ENCODE measurements at places on chromosomes 11 and 22.

- no peak for DNase-seq
These were observed 4.0 kb upstream of the MCAM start for GRCh38 chr11:119320776-119321524.

DNA sequence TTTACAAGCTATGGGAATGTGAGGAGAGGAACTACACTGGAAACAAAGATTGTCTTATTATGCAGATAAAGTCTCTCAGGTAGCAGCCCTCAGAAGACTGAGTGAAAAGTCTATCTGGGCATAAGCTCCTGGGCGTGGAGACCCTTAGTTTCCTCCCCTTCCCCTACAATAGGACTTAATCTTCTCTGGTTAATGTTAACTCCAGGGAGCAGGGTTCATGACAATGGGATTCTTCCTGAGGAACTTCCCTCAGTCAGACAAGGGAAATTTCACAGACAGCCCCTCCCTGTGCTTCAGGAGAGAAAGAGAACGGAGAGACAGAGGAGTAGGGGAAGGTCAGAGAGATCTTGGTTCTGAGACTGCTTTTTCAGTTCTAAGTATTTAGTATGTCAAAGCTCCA lies 1428.6 kb downstream of the LRRC4C start:
- no peak for DNase-seq

DNA sequence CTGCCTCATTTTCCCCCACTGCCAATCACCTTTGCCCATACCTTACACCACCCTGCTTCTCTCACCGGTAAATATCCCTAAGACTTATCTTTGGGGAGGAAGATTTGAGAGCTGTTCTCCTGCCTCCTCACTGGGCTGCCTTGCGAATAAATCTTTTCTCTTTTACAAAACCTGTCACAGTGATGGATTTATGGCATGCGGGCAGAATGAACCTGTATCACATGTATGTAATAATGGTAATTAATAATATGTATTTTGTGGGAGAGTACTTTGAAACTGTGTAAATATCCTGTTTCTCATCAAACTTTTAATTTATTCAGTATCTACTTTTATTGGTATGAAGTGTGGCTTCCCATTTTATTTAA lies 3.6 kb upstream of the USP18 start:
- no peak for DNase-seq

GRCh38 chr11:118216621-118217481 lies 8.0 kb downstream of the JAML start:
- DNase-seq, result no peak

- no peak for DNase-seq
These were observed 2120.0 kb upstream of the RAG2 start for GRCh38 chr11:38718049-38718448.

DNA sequence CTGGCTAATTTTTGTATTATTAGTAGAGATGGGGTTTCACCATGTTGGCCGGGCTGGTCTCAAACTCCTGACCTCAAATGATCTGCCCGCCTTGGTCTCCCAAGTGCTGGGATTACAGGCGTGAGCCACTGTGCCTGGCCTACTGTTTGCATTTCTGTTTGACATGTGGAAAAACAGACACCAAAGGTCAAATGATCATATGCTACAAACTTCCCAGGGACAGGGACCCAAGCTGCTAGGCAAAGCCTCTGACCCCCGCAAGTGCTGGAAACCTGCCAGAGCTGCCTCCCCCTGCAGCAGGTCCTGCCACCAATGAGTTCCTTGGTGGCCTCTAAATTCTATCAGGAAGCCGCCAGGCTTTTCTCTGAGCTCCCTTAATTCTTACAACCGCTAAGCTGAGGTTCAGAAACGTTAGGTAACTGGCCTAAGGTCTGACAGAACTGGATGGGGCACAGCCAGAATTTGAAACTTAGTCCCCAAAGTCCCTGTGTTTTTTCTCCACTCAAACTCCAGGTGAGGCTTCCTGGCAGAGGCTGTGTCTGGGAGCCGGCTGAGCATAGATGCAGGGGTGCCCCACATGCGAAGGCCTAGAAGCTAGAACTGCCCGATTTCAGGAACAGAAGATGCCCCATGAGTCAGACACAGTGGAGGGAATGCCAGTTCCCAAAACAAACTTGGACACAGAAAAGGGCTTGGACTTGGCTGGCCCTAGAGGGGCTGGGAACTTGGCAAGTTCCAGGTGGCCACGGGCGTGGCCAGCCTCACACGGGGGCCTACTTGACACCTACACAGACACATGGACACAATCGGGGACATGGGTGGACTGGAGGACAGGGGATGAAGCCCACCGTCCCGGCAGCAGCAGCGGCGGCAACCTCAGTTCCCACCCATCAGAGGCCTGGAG lies 7.4 kb downstream of the CSNK1E start:
- no peak for DNase-seq

GRCh38 chr22:29510542-29510941 lies 30.5 kb downstream of the NEFH start:
- DNase-seq, result no peak

GRCh38 chr22:24039046-24039445 lies 27.9 kb downstream of the CABIN1 start:
- no peak for DNase-seq

DNA sequence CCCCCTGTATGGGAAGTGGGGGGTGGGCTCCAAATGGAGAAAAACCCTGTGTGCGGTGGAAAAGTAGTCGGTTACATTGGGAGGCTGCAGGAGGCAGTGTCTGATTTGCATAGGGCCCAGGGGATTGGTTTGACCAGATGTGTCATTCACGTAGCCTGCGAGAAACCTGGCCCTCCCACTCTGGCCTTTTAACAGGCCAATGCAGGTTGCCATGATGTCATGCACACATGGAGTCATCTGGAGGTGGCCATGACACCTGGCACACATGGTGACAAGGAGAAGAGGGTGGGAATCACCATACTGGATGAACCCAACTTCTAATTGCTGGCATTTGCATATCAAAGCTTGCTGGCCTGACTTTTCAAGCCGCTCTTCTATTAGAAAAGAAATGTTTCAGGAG lies 50.6 kb downstream of the FAM181B start:
- no peak for DNase-seq

GRCh38 chr11:77198440-77198849 lies 70.4 kb downstream of the MYO7A start:
- DNase-seq, result no peak

DNA sequence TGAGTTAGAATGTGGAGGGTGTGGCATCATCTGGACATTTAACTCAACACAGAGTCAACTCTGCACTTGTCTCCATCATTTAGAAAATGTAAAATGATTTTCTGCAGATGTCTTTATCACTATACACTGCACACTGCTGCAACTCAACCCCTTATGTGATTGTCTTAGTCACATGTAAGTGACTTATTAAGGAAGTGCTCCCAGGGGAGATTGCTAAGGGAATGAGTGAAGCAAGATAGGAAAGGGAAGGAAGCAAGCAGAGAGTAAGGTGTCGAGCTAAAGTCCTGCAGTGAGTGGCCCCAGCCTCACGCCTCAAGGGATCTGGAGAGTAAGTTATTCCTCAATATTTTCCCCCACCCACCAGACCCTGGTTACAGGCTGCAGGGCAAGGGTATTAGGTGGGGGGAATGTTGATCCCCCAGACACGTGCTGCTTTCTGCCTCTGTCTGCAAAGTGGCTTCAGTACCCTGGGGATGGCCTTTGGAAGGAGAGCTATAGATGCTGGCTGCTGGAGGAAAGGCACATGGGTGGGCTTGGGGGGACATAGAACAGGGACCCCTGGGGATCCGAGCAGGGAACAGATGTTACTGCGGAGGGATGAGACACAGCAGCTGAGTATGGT lies 7.2 kb upstream of the CBX6 start:
- no peak for DNase-seq

GRCh38 chr22:46661221-46661851 lies 41.1 kb downstream of the GRAMD4 start:
- DNase-seq, result no peak

GRCh38 chr11:127194521-127194920 lies 194.0 kb upstream of the KIRREL3 start:
- no peak for DNase-seq

DNA sequence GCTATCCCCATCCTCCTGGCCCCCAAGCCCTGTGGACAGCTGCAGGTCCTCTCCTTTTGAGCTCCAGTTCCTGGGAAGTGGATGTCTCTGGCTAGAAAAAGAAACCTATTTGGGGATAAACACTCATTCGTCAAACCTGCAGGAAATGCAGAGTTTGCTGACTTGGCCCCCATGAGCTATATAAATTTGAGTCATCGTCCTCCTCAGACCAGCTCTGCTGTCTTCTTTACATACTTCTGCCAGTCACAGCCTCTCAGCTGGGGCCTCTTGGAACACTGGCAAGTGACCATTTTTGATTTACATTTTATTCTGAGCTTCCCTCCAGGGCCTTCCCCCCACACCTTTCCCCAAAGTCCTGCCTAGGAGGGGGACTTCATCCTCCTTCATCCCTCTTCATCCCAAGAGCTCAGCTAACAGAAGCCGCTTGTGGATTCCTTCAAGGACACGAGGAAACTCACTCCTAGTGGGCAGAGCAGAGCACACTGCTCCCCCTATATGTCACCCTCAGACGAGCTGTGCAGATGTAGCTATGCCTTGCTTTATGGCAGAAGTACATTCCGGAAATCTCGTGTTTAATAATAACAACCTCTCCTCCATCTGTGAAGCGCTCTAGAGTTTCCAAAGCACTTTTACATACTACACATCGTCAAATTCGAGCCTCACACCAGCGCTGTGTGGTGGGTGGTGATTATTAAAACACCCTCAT lies 131.8 kb downstream of the FEZ1 start:
- DNase-seq, result no peak

- no peak for DNase-seq
These were observed 9.9 kb downstream of the SYNGR1 start for GRCh38 chr22:39359659-39360195.

- DNase-seq, result no peak
These were observed 13.3 kb downstream of the ARHGAP1 start for GRCh38 chr11:46686886-46687795.

DNA sequence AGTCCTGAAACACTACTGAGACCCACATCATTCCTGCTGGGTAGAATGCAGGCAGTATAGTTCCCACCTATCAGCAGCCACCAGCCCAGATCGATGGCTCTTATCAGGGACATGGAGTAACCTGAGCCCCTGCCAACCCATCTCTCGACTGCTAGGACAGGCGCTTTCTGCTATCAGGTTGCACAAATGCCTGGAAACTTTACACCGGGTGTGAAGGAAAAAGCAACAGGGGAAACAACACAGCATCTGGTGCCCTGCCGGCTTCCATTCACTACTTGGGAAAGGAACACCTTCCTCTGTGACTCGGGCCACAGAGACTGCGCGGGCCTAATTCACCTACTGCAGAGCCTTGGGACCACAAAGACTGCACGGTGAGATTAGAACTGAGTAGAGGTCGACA lies 18.5 kb downstream of the RBFOX2 start:
- no peak for DNase-seq

DNA sequence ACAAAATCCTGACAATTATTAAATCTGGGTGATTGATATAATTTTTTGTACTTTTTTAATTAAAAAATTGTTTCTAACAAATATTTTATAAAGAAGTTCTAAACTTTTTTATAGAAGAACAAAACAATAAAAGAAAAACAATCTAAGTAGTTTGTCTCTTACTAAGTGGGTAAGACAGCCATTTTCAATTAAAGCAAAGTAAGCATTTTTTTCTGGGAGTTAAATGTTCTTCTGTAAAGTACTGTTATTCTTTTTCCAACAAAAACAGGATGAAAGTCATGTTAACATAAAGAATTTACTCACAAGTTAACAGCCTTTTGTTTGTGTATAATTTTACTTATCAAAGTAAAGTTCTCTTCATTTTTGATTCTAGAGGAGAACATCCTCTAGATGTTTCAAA lies 1029.9 kb downstream of the JRKL start:
- DNase-seq, result no peak

GRCh38 chr11:15697437-15698236 lies 582.9 kb downstream of the INSC start:
- no peak for DNase-seq

GRCh38 chr11:104588446-104588845 lies 309.8 kb downstream of the CASP12 start:
- DNase-seq, result no peak

- no peak for DNase-seq
These were observed 5.3 kb upstream of the PRDM11 start for GRCh38 chr11:45141171-45141570.

DNA sequence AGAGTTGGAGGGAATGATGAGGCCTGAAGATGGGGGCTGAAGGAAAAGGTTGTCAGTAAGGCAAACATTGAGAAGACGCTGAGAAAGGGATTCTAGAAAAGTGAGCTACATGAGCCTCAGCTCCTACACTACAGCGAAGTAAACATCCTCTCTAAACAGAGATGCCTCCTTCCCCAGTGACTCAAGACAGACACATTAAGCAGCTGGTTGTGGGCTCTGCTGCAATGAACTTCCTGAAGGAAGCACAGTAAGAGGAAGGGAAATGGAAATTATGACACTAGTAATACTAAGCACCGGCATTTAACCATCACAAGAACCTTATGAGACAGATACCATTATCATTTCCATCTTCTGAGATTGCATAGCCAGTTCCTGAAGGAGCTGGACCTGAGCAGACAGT lies 190.5 kb downstream of the C11orf87 start:
- no peak for DNase-seq

DNA sequence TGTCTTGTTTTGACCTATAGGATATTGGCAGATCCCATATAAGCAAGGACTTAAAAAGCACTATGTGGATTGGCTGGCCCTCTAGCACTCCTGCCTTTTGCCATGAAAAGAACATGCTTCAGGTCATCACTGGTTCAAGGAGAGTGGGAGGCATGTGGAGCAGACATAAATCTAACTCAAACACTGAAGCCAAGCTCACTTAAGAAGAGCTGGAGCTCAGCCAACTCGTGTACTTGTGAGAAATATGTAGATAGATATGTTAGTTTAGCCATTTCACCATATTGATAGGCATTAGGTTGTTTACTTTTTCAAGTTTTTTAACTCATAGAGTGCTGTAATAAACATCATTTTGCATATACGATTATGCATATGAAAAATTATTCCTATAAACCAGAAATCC lies 19.9 kb upstream of the BBOX1 start:
- no peak for DNase-seq

GRCh38 chr11:22076271-22076930 lies 116.5 kb upstream of the ANO5 start:
- DNase-seq, result no peak

- DNase-seq, result no peak
These were observed 399.4 kb downstream of the NXPE2 start for GRCh38 chr11:115077740-115078139.

Measured in Panc1 (cell line).